Lower lobe of right lung (tissue), 2 donors: ENCODE measurements at places on chromosomes 5 and 9. TPM values are rescaled to one million over a fixed set of nuclear protein-coding genes. Genes with fewer than 3 reads are reported as not detected.

DNA sequence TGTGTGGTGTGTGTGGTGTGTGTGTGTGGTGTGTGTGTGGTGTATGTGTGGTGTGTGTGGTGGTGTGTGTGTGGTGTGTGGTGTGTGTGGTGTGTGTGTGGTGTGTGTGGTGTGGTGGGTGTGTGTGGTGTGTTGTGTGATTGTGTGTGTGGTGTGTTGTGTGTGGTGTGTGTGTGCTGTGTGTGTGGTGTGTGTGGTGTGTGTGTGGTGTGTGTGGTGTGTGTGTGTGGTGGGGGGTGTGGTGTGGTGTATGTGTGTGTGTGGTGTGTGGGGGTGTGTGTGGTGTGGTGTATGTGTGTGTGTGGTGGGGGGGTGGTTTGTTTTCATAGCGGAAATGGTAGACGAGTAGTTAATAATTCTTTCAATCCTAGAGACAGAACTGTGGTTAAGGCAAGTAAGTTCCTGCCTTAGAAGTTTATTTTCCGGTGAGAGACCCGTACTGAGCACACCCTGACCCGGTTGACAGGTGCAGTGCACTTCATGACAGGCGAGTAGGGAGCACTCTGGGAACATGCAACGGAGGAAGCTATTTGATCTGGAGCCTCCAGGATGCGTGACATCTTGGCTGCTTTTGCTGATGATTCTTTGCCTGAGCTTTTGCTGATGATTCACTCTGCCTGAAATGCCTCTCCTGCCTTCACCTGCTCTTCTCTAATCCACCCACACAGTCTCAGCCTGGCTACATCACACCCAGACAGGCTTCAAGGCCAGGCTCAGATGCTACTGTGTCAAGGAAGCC lies 21.7 kb upstream of the FAT2 start:
- no peak for DNase-seq

Gene OLFML2A
- 22.3 TPM for total RNA-seq

DNA sequence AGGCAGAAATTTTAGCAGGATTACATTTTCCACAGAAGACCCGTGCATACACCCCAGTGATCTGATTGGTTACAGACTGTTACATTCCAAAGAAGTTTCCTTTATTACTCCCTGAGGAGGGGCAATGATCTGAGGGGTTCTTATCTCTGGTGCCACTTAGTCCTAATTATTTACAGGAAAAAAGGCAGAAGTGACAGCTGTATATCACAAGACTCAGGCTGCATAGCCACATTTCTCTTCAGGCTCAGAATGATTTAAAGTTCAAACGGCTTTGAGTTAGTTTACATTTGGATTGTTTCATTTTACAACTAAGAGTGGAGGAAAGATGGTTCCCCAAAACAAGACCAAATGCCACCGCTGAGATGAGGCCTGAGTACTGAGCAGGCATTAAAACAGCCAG lies 17.3 kb downstream of the NAIF1 start:
- DNase-seq = no peak

DNA sequence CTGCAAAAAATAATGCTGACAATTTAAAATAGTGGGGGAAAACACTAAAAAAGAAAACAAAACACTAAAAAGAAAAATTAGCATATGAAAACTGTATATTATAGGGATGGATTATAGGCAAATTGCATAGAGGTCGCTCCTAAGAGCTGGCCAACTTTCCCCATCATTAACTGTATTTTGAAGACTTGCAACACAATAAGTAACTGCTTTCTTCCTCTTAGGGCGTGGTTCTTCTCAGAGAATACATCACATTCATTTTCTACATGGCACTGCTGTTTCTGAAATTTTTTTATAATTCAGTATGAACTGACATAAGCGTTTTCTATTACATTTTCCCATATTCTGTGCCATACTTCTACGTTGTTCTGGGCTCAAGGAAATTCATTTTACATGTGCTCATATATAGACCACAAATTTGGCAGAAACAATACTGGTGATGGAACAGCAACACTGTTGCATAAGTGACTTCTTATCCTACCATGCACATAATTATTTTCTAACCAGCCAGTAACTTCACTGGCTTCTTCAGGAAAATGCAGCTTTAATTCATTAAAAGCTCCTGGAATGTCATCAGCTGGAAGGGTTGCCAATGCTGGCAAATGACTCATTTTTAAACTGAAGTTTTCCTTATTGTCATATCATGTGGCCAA lies 171.2 kb upstream of the DMAC1 start:
- DNase-seq = no peak

GRCh38 chr5:131671994-131672655 lies 37.1 kb upstream of the RAPGEF6 start:
- no peak for DNase-seq

- no peak for DNase-seq
Observed at GRCh38 chr5:39315995-39316394, 48.3 kb downstream of the C9 start.

Gene FGFR4
- total RNA-seq = 59.7 TPM

Gene LTC4S
- 20.1 TPM for total RNA-seq

Gene PTGS1
- total RNA-seq = 14.9 TPM

DNA sequence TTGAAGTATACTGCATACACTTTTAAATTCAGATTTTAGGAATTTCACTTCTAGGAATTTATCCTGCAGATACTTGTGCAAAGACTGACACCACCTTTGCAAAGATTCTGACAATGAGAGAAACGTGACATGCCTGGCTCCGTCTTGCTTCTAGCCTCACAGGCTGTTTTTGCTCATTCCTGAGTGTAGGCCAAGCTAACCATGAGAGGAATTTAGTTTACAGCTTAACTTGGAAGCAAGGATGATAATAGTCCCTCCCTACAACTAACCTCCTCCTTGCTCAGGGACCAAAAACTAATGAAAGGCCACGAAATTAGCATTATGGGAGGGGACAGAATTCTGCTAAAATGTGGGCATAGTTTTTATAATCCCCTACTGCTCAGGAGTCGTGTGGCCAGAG lies 31.1 kb downstream of the C5orf22 start:
- no peak for DNase-seq
